Right renal cortex interstitium (tissue), 3 donors: ENCODE measurements at places on chromosomes 3 and 15. TPM values are rescaled to one million over a fixed set of nuclear protein-coding genes. Genes with fewer than 3 reads are reported as not detected.

Gene DVL3
- 69.3 TPM for polyA plus RNA-seq

Gene AVEN
- polyA plus RNA-seq, result 14.1 TPM

Gene SCG5
- 23.1 TPM for polyA plus RNA-seq

Gene FBXL22
- 2.1 TPM for polyA plus RNA-seq

Gene OR4F15
- polyA plus RNA-seq, result not detected

Gene LMCD1
- polyA plus RNA-seq, result 32.0 TPM

Gene IMPG2
- polyA plus RNA-seq, result 0.41 TPM

Gene PPIP5K1
- polyA plus RNA-seq, result 23.0 TPM

Gene CPLX3
- not detected for polyA plus RNA-seq
